Occipital lobe (tissue), 3 donors: ENCODE measurements at places on chromosomes 5 and 9. TPM values are rescaled to one million over a fixed set of nuclear protein-coding genes. Genes with fewer than 3 reads are reported as not detected.

DNA sequence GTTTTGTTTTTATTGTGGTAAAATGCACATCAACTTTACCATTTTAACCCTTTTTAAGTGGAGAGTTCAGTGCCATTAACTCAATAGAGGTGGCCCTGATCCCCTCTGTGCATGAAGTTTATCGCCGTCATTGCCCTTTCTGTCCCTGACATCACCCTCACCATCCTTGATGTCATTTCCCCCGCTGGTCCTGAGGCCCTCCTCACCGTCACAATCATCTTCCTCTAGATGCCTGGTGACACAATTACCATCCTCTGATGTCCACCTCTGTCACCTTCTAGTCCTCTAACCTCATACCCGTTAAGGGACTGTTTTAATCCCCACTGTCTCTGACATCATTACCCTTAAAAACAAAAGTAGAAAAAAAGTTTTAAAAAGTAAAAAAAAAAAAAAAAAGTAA lies 112.5 kb upstream of the TBC1D2 start:
- DNase-seq = no peak

GRCh38 chr9:4137234-4137633 lies 162.6 kb downstream of the GLIS3 start:
- DNase-seq = no peak

GRCh38 chr5:134020188-134020587 lies 15.4 kb upstream of the VDAC1 start:
- no peak for DNase-seq

- no peak for DNase-seq
Observed at GRCh38 chr5:67095346-67096171, 101.0 kb downstream of the CD180 start.

GRCh38 chr9:72441848-72442607 lies 77.0 kb upstream of the ZFAND5 start:
- no peak for DNase-seq

DNA sequence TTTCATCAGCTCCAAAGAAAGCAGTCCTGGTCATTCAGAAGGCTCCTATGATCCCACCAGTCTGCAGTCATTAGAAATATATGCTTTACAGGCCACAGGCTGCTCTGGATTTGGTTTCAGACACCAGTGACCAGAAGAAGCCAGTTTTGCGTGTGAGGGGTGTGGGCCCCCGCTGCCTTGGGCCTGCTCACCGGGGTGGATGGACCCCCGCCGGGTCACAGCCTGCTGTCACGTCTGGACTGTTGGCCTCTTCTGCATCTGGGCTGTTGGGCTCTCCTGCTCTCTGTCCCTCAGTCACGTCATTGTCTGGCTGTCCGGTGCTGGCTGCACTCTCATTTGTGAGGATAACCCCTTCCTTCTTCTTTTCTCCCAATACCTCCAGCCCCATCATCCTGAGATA lies 33.1 kb downstream of the NSUN2 start:
- no peak for DNase-seq

DNA sequence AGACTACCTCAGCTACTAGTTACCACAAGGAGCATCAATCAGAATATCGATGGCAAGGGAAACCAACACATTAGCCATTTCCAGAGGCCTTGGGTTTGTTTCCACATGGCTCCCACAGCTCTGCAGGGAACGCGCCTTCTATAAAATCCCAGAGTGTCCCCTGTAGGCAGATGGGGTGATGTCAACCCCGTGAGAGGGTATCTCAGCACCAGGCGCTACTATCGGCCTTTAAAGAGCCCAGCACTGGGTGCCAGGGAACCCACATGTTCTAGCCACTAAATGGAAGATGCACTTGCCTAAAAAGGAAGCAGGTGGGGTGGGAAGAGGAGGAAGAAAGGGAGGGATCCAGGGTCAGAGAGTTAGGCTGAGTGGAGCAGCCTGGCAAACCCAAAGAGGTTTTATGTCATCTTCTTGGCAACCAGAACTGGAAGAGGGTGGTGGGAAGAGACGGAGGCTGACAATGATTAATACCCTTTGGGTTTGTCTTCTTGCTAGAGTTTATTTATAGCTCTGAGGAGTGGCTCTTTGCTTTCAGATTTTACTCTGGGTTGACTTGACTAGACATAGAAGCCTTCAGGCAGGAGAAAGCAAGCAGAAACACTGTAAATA lies 19.9 kb downstream of the MACROH2A1 start:
- no peak for DNase-seq

- no peak for DNase-seq
Observed at GRCh38 chr5:2168601-2169429, 286.1 kb upstream of the IRX4 start.

DNA sequence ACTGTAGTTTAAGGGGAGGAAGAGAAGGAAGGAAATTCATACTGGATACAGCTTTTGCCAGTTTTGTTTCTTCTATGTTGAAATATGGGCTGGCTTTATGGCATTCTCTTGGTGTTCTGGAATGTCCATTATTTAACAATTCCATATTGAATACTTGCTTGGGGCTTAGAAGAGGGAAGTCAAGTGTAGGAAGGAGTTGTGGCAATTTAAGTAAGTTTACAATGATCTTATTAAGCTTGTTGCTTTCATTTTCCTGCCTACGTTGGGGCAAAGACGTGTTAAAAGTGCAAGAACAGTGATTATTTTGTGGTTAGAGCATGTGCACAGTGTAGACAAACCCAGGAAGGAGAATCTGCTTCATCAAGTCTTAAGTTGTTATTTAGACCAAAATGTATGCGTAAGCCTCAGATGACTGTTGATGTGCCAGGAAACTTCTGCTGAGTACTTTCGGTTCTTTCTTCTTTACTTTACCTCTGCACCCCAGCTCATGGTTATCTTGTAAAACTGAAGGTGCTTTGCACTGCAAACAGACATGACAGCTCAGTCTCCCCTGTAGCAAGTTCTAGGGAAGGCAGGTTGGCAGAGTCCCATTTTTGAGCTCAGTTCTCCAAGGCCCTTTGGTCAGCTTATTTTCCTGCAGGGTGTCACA lies 75.8 kb downstream of the F2RL2 start:
- no peak for DNase-seq

DNA sequence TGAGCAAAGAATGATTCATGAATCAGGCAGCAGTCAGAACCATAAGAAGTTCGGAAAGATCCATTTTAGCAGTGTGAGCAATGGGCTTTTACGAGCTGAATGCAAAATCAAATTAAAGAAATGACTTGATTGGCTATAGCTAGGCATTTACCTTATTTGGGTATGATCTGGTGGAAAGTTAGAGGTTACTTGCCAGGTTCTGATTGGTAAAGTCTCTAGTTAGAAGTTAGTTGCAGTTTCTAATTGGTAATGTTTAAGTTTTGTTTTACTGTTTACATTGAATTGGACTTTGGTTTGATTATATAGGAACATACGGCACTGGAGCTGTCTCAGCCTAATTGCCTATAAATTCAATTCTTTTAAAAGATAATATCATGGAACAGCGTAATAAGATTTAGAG lies 97.9 kb downstream of the ITGA1 start:
- no peak for DNase-seq

GRCh38 chr5:31981361-31981945 lies 192.7 kb downstream of the GOLPH3 start:
- no peak for DNase-seq

- DNase-seq = no peak
Observed at GRCh38 chr5:155091768-155092717, 78.5 kb downstream of the KIF4B start.

DNA sequence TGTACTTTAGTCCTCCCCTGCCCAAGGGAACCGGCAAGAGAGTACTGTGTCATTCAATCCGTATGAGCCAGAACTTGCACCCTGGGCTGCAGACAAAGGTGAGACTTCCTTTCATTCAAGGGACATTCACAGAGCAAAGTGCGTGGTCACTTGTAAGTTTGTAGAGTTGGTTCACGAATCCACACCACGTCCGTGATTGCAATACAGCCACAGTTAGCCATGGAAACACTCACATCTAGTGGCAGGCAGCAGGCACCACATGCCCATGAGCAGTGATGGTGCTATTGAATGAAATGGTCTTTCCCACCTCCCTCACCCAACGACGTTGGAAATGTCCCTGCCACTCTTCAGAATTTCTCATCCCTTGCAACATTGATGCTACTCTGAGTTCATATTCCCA lies 72.6 kb downstream of the SYK start:
- no peak for DNase-seq

DNA sequence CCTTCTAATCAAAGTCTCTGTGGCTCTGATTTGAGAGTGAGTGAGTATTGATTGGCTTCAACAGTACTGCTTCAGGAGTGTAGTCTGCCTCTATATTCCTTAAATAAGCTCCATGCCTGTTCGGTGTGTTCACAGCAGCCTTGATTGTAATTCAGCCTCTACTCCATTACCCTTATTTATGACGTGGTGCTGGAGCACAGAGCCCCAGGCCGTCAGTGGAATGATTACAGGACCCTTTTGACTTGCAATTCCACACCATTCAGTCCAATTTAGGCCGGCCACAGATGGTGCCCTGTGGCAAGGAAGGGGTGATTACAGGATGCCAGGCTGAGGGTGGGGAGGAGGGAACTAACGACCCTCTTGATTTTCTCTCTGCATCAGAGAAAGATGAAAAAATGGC lies 110.3 kb downstream of the ASTN2 start:
- no peak for DNase-seq

DNA sequence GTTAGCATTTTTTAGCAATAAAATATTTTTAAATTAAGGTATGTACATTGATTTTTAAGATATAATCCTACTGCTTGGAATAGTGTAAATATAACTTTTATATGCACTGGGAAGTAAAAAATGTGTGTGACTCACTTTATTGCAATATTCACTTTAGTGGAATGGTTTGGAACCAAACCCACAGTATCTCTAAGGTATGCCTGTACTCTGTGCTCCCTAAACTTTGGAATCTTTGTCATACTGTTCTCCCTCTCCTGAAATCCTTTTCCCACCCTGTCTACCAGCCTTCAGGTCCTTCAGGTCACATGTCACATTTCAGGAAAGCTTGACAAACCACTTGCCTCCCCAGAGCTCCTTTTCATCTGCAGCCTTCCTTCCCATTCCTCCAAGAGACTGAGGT lies 308.7 kb downstream of the SPOCK1 start:
- no peak for DNase-seq

- no peak for DNase-seq
Observed at GRCh38 chr5:58493141-58493540, 1.9 kb downstream of the GAPT start.

GRCh38 chr5:73322437-73323076 lies 126.0 kb downstream of the FOXD1 start:
- no peak for DNase-seq

DNA sequence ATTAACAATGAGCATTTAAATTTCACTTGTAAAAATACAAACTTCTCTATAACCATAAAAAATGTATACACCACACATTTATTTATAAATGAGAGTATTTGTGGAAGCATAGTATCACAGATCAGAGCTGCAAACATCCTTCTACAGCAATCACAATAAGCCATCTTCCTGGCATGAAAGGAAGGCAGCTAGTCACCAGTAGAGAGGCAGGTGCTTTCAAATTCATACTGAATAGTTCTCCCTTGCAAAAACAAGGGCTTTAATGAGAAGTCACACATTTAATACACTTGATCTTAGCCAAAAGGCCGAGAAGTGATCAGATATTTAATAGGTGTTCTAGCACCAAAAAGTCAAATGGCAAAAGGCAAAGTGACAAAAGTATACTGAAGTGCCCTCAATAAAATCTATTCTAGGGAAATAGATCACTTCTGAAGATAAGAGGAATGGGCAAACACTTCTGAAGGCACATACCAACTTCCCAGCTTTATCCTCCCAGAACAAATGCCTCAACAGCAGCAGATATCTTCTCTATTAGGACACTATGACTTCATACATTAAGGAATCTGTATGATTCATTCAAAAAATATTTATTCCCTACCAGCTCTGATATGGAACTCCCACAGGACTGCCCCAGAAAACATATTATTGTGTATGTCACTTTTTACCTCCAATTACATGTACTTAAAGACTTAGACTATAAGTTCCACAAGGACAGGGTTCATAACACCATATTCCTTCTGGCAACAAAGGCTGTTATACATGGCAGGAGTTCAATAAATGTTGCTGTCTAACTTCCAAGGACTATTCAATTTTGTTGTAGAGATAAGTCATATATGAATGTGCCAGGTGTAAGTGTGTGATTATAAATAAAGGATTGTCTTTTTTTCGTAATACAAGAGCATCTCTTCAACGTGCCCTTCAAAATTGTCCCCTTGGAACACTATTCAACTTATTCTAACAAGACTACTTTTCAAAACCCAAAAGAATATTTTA lies 31.7 kb downstream of the MAPKAP1 start:
- no peak for DNase-seq

DNA sequence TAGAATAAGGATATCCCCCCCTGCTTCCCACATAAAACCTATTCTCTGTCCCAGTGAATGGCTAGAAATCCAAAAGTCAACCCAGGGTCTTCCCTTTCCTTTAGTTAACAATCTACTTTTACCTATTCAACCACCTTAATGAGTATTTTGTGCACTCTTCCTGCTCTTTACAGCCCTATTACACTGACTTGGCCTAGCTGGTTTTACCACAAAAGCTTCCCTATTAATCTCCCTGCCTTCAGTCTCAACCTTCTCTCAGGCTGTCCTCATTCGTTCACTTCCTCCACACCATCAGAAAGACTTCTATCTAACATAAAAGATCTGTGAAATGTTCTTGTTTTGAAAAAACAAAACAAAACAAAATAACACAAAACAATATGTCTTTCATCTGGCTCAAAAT lies 16.2 kb downstream of the CTNNAL1 start:
- no peak for DNase-seq

- peak; percentile 41 for DNase-seq
Observed at GRCh38 chr5:32027717-32028458, 146.2 kb downstream of the GOLPH3 start.

DNA sequence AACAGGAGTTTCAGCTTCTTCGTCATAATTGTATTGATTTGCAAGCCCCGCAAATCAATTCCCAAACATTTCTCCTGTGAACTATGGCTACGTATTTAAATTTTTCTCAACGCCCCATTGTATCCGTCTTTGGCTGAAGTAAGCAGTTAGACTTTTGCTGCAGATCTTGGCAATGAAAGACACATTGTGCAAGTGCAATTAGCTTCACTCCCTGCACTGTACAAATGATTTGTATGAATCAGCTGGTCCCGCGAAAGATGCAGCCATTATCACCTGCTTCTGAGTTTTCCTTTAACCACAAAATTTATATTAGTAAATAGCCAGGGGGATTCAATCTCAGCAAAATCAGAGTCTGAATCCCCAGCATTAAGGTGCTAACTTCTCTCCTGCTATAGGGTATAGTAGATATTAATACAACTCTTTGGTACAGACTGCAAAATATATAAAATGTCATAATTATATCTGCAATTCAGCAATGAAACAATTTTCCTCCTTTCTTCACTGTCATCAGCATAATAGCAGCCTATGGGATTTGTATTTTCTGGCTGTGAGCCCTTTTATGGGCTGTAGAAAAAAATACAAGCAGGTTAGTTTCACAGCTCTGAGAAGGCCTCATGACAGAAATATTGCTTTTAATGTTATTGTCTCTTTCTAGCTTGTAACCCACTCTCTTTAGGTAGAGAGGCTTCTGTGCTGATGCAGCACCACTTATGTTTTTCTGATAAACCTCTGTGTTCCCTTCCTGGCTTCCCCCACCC lies 68.4 kb upstream of the SMARCA2 start:
- DNase-seq = no peak

GRCh38 chr9:15176836-15177235 lies 130.2 kb downstream of the TTC39B start:
- no peak for DNase-seq

C5orf47 gene
- 0.16 TPM for total RNA-seq

CCT5 gene
- 271 TPM for total RNA-seq

ENTR1 gene
- 20.1 TPM for total RNA-seq

CARTPT gene
- total RNA-seq = not detected

ZNF883 gene
- 35.1 TPM for total RNA-seq

FLT4 gene
- 2.3 TPM for total RNA-seq

PCDHGB3 gene
- total RNA-seq = 12.3 TPM

IQGAP2 gene
- total RNA-seq = 20.7 TPM

PCDHB4 gene
- 4.7 TPM for total RNA-seq
